Cerebellar nuclear complex (tissue), 1 donor: ENCODE measurements at places on chromosomes 1 and 21.

- DNase-seq, result no peak
Observed at GRCh38 chr1:93804412-93804811, 74.6 kb downstream of the DNTTIP2 start.

DNA sequence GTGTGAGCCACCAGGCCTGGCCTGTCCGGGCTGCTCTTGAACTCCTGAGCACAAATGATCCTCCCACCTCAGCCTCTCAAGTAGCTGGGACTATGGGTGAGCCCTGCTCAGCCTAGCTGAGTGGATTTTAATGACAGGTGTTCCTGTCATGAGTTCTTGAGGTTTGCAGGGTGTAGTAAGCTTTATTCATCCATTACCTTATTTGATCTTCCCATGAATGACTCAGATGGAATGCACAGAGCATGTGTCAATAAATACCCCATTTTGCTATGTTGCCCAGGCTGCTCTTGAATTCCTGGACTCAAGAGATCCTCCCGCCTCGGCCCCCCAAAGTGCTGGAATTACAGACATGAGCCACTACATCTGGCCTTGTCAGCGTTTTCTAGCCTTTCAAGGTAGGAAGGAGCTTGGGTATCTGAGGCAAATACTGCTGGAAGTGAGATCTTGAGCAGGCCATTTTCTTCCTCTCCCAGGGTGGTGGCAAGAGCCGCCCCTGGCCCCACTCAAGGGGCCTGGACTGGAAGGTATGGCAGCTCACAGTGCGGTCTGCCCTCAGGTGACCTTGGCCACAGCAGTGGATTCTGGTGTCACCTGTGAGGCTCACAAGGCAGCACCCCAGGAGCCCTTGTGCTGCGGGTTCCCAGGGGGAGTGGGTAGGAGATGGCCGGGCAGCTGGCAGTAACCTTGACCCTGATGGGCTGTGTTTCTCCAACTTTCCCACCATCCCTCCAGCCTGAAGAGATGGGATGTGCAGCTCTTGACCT is 20.0 kb downstream of the PIK3CD start:
- no peak for DNase-seq

- DNase-seq, result no peak
Observed at GRCh38 chr1:165228676-165229075, 127.8 kb downstream of the LMX1A start.

DNA sequence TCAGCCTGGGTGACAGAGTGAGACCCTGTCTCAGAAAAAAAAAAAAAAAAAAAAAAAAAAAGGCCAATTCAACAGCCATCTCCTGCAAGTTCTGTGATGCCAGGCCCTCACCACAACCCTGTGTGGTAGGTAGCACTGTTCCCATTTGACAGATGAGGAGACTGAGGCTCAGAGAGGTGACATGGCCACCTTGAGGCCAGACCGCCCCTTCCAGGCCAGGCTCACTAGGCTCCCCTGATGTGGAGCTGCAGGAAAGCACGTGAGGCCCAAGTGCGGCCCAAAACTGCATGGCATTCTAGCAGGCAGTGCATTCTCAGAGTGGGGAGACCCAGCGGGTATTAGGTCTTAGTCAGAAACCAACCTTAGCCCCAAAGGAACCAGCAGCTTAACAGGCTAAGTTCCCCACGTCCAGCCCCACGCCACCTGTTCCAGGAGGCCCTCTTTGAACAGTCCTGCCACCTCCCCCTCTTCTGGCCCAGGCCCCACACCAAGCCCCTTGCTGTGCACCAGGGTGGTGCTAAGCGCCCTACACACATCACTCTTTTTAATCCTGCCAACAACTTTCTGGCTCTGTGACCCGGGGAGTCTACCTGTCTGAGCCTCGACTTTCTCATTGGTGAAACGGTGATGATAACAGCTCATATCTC is 11.7 kb upstream of the ECE1 start:
- DNase-seq, result no peak

DNA sequence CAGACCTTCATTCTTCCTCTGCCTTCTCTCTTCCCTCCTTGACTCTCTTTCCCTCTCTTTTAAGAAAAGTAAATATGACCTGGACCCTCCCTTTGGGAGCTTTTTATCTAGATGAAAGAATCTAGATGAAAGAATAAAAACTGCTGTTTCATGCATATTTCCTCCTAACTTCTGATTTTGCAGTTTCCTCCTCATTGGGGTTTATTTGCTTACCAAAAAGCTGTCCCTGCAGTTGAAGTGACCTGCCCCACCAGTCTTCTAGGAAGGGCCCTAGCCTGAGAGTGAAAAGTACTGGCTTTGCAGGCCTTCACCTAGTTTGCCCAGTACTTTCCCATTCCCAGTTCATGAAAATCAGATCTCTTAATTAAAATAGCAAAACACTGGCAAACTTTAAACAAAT is 28.3 kb upstream of the CACYBP start:
- no peak for DNase-seq

DNA sequence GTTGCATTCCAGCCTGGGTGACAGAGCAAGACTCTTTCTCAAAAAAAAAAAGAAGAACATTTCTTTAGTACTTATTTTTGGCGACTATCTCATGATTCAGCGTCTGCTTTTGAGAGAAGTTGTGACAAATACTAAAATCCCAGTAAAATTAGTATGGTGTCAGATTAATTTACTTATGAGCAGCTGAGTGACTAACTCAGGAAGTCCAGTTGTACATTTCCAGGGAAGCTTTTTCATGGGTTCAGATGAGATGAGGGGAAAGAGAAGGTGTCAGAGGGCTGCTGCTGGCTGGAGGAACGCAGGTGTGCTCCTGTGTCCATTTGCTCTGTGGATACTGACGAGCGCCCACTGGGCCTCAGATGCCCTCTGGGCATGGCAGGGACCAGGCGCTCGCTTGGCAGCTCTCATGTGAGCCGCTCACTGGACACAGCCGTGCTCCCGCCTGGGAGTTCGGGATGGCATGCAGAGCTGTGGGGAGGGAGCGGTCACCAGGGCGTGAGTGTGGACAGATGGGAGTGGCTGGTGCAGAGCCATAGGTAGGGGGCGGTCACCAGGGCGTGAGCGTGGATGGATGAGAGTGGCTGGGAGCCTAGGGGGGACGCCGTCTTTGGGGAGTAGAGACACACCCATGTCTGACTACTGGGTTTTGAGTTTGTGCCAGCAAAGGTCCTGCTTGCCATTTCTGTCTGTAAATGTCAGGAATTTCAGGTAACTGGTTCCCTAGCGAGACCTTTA is 55.0 kb downstream of the ADARB1 start:
- DNase-seq, result no peak

- DNase-seq, result no peak
Observed at GRCh38 chr1:14672005-14672404, 73.5 kb downstream of the KAZN start.

- DNase-seq, result no peak
Observed at GRCh38 chr21:38798481-38798882, 7.2 kb upstream of the ETS2 start.

DNA sequence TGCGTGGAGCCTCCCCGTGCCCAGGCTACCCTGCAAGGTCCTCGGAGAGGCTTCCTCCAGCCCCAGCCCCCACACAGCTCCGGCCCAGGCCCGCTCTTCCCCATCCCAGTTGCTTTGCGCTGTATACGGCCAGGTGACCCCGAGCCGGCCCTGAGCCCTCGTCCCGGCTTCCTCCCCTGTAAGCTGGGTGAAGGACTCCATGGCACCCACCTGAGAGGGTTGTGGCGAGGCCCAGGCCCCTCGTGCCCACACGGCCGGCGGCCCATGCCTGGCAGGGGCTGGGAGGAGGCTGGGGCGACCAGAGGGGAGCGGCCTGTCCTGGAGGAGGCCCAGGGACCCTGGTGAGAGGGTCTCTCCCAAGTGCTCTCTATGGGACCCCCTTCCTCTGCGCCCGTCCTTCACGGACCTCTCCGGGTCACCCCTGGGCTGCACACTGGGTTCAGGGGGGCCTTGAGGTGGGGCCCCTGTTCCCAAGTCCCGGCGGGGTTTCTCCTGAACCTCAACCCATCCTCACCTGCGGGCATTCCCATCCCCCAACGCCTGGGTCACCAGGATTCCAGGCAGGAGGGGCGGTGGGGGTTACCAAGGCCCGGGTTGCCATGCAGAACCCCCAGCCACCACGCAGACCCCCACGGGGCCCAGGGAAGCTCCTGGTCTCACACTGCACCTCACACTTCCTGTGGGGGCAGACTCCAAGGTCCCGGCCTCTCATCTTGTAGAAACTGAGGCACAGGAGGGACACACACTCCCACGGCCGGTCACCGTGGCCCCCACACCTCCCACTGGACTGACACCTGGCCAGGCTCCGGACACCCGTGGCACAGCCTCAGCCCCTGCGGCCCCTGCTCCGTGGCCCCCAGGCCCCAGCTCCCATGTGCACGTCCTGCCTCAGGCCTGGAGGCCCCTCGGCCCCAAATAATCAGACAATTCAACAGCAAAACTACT is 25.2 kb downstream of the COL6A1 start:
- DNase-seq, result no peak

- no peak for DNase-seq
Observed at GRCh38 chr1:66265796-66266195, 268.2 kb upstream of the SGIP1 start.

DNA sequence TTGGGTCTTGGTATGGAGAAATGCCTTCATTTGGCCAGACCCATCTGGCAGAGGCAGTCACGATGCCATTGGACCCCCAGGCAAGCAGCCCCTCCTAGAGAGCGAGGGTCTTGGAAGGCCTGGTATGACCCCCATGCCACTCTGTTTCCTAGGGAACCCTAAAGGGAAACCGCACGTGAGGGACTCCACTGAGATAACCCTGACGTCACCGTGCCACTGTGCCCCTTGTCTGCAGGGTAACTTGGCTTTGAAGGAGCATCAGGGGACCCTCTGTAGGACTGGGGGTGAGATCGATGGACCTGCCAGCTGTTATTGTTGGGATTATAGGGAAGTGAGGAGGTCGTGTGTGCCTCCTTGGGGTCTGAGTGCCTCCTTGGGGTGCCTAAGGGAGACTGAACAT is 34.5 kb downstream of the ABCG1 start:
- no peak for DNase-seq

- DNase-seq, result no peak
Observed at GRCh38 chr1:42961312-42962091, 2.8 kb upstream of the SLC2A1 start.

DNA sequence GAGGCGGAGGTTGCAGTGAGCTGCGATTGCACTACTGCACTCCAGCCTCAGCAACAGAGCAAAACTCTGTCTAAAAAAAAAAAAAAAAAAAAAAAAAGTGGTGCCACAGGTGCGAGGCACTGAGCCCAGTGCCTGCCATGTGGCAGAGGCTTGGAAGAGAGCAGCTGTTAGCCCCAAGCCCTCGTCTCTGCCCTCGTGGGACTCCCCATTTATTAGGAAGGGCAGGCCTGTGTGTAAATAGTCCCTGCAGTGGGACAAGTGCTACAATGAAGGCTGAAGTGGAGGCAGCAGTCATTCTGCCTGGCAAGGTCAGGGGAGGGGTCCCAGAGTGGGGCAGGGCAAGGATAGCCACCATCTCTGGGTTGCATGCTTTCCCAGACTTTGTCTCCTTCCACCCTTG is 6.5 kb downstream of the RPS6KA1 start:
- no peak for DNase-seq

DNA sequence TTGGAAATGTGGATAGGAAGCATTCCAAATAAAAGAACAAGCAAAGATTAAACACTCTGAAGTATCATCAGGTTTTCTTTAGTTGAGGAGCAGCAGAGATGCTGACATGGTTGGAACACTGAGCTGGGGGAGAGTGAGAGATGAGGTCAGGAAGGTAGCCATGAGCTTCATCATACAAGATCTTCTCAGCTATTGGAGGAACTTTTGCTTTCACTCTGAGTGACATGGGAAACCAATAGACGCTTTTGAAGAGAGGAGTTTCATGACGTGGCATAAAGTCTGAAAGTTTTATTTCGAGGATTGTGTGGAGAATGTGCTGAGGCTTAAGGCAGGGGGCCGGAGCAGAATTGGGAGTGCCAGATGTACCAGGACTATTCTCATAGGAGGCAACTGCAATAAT is 616.2 kb upstream of the CAMK1G start:
- no peak for DNase-seq

- DNase-seq, result no peak
Observed at GRCh38 chr1:44806025-44806703, 987 bp downstream of the DYNLT4 start.
